Effector memory CD4-positive, alpha-beta T cell (primary cell): ENCODE measurements at places on chromosomes 12 and 14.
A peak's percentile ranks its signal among the peaks of the same experiment; 100 is the strongest.

DNA sequence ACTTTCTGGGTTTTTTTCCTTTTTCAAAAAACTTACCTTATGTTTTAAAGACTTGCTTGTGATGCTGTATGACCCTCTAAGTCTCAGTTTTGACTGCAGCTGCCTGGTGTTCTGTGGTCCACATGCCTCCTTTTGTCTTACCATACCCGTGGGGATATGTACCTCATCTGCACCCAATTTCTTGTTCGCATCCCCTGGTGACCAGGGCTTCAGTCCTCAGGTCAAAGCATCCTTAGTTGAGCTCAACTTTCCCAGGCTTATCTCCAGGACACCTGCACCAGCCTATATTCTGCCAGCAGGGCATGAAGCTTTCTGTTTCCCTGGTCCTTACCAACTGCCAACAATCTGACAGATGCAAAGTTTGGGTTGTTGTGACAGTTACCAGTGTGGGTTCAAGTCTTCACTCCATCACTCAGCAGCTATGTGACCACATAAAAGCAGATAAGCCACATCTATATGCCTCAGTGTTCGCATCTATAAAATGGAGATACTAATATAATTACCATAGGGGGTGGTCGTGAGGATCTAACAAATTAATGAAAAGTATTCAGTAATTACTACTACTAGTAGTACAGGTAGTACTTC lies 94.0 kb downstream of the NTF3 start:
- no peaks in the 10 kb centered on the region for H3K36me3 ChIP-seq
- no peak overlapping the region for H3K27ac ChIP-seq
- H3K27me3 ChIP-seq = no peaks in the 10 kb centered on the region
- no peaks in the 10 kb centered on the region for H3K4me1 ChIP-seq
- H3K4me3 ChIP-seq = no peak overlapping the region

- no peak overlapping the region for H3K27ac ChIP-seq
- no peak overlapping the region for H3K4me3 ChIP-seq
- no peaks in the 10 kb centered on the region for H3K36me3 ChIP-seq
- no peaks in the 10 kb centered on the region for H3K27me3 ChIP-seq
- H3K4me1 ChIP-seq = no peaks in the 10 kb centered on the region
Observed at GRCh38 chr14:54555651-54556050, 11.3 kb upstream of the SAMD4A start.

DNA sequence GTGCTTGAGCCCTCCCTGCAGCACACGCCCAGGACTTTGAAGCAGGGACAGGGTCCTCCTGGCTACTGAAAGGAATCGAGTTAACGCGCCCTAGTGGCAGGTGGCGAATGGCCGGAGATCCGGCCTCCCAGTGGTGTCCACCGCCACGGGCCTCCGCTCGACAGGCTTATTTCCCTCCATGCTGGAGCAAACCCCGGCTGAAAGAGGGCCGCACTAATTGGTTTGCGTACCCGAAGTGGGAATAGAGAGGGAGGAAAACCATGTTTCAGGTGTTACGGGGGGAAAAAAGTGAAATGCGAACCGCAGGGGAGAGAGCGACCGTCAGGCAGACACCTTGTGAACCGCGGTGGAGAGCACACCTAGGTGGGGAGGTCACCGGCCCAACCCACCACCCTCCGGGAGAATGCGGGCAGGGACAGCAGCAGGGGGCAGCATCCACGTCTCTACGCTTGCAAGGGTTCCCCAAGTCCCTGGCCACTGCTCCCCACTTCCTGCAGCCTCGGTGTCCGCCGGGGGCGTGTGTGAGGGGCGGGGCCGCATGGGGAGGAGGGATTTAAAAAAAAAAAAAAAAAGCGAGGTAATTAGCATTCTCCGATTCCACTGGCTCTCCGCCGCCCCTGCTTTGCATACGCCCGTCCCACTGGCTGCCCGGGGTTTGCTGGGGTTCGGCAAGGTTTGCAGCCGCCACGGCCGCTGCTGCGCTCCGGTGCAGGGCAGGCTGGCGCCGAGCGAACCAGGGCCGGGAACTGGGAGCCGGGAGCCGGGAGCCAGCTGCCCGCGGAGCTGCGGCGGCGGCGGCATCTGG lies 224.6 kb upstream of the CRY1 start:
- peaks cover 16% of the 10 kb centered on the region for H3K4me1 ChIP-seq
- H3K36me3 ChIP-seq = no peaks in the 10 kb centered on the region
- H3K27ac ChIP-seq = peak overlapping the region; percentile 29
- peak overlapping the region; percentile 75 for H3K4me3 ChIP-seq
- no peaks in the 10 kb centered on the region for H3K27me3 ChIP-seq

DNA sequence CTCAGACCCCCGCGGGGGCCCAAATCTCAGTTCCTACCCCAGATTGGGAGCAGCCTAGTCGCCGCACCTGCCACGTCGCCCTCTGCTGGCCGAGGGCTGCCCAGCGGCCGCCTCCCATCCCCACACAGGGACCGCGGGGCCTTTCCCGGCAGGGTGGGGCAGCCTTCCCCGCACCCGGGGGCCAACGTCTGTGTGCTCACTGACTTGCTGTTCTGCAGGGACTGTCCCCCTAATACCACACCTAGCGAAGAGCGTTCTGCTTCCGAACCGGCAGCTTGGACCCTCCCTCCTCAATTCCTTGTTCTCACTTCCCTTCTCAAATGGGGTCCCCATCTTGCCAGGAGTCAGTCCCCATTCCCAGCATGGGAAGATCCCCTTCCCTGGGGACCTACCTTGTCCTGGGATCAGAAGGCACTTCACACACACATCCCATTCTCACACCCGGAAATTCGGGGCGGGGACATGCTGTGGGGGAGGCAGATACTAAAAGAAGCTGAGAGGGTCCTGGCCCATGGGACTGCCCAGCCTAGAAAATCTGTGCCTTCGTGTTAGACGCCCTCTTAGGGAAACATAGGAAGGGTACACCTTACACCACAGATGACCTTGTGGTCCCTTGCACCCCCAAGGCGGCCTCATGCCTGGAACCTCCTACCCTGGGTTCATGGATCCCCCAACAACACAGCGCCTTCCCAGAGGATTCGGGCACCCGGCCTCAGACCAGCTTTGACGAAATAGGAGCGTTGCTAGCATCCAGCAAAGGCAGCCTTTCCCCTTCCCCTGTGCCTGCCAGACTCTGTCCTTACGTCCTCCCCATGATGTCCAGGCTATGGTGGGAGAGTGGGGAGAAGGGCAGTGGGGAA lies 16.4 kb downstream of the ACVRL1 start:
- no peak overlapping the region for H3K4me3 ChIP-seq
- no peaks in the 10 kb centered on the region for H3K36me3 ChIP-seq
- no peaks in the 10 kb centered on the region for H3K27me3 ChIP-seq
- no peaks in the 10 kb centered on the region for H3K4me1 ChIP-seq
- peak; percentile 16 for DNase-seq

DNA sequence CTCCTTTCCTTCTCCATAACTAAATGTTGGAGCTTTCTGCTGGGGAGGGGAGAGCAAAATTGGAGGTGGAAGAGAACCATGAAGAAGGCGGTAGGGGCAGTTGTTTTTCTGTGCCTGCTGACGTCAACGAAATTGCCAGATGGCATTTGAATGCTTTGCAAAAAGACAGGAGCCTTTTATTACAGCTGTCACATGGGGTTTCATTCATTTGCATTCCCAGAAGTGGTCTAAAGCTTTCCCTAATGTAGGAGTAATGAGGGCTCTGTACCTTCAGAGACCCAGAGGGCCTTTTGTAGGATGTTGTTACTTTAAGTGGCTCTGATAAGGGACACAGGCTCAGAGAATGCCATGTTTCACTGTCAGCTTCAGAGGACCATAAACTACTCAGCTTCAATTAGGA lies 107.1 kb upstream of the SLCO1C1 start:
- H3K36me3 ChIP-seq = no peaks in the 10 kb centered on the region
- H3K27ac ChIP-seq = no peak overlapping the region
- DNase-seq = no peak
- no peaks in the 10 kb centered on the region for H3K4me1 ChIP-seq
